ENCODE measurements at places on chromosomes 12 and 14.
A peak's percentile ranks its signal among the peaks of the same experiment; 100 is the strongest.

GRCh38 chr12:28413460-28414109 lies 223.3 kb downstream of the CCDC91 start:
- DNase-seq = no peak

DNA sequence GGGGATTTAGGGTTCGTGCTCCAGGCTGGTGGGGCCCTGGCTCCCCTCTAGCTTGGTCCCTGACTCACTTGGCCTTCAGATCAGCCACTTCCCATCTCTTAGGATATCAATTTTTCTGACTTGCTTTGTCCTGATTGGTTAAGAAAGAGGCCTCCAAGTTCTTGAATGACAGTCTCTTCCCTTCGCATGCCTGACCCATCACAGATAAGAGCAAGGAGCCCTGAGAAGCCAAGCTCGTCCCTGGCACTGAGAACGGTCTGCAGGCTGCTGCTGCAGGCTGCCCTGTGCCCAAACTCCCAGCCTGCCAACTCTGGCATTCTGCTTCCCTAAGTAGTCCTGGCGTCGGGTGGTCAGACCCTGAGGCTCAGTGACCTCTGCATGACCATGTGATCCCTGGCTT lies 794 bp upstream of the LRTM2 start:
- no peak for DNase-seq

GRCh38 chr12:59627582-59627981 lies 31.8 kb downstream of the SLC16A7 start:
- no peak for DNase-seq

- peak; percentile 80 for DNase-seq
Observed at GRCh38 chr12:52347551-52348510, 19.4 kb downstream of the KRT85 start.

DNA sequence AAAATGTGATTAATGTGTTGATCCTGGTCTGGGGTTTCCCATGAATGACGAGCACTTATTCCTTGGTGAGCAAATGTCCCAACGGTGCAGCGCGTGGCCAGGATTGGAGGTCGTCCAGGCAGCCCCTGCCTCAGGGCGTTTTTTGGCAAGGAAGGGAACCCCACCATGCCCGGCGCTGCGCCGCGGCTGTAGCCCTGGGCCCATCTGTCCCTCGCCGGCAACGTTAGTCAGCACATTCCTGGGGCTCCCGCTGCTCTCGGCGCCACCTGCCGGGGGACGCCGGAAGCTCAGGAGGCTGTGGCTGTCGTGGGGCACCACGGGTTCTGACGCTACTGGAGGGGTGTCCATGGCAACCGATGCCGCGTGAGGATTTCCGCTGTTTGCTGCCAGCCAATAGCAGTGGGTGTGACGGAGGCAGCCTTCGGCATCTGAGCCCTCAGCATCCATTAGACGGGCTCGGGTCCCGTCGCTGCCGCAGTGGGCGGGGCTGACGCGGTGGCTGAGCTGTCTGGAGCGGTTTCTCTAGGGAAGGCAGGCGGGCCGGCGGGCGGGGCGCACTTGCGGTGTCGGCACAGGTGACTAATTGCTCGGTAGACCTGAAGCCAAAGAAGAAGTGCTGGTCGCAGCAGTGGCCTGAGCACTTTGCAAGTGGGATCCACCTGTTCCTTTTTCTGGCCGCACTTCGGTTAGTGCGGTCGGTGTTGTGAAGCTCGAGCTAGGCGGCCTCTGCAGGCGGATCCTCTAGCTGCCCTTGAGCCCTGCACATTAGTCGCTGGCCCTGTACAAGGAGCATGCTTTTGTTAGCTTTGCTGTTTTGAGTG lies 29.5 kb downstream of the RAB35 start:
- peak; percentile 97 for DNase-seq

DNA sequence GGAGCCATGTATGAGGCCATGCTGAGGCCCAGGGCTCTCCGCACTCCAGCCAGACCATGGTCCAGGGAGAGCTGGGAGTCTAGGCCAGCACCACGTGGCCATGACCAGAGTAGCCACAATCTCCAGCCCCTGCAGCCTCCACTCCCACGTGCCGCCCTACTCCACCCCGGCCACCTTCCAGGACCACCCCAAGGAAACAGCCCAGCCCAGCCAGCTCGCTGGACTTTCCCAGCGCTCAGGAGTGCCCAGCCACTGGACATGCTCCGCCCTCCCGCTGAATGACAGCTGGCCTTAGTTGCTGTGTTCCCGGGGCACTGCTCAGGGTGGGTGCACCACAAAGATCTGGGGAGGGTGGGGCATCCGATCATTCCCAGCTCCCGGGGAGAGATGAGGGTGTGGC lies 2.1 kb upstream of the C14orf180 start:
- no peak for DNase-seq

GRCh38 chr12:101927036-101927435 lies 49.7 kb downstream of the DRAM1 start:
- DNase-seq = peak; percentile 93

- no peak for DNase-seq
Observed at GRCh38 chr12:107219301-107219700, 126.0 kb upstream of the CRY1 start.

- DNase-seq = peak; percentile 99
Observed at GRCh38 chr14:92540472-92541048, 27.0 kb downstream of the RIN3 start.

- DNase-seq = no peak
Observed at GRCh38 chr12:58099476-58099875, 158.1 kb downstream of the ATP23 start.

- no peak for DNase-seq
Observed at GRCh38 chr14:87045246-87045645, 947.7 kb downstream of the GALC start.

GRCh38 chr14:30874999-30875787 lies 834 bp downstream of the COCH start:
- DNase-seq = no peak

GRCh38 chr14:50756300-50756699 lies 74.7 kb downstream of the NIN start:
- DNase-seq = no peak

DNA sequence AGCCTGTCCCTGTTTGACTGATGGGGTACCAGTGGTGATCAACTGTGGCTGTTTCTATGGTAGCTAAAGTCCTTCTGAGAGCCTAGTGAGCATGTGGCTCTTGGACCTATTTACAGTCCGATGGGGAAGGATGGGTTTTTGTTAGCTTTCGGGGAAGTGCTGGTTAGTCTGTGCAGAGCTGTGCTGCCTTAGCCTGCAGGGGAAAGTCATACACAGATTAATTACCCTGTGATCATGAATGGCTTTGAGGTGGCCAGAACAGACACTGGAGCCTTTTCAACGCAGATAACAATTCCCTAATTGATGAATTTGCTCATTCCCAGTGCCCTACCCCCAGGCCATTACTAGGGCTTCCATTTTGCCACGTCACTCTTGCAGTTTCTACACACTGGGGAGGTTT lies 99.7 kb downstream of the WSCD2 start:
- DNase-seq = no peak

GRCh38 chr12:89084751-89085150 lies 267.6 kb downstream of the DUSP6 start:
- DNase-seq = peak; percentile 80

- peak; percentile 56 for DNase-seq
Observed at GRCh38 chr12:16062611-16063010, 151.5 kb downstream of the DERA start.

DNA sequence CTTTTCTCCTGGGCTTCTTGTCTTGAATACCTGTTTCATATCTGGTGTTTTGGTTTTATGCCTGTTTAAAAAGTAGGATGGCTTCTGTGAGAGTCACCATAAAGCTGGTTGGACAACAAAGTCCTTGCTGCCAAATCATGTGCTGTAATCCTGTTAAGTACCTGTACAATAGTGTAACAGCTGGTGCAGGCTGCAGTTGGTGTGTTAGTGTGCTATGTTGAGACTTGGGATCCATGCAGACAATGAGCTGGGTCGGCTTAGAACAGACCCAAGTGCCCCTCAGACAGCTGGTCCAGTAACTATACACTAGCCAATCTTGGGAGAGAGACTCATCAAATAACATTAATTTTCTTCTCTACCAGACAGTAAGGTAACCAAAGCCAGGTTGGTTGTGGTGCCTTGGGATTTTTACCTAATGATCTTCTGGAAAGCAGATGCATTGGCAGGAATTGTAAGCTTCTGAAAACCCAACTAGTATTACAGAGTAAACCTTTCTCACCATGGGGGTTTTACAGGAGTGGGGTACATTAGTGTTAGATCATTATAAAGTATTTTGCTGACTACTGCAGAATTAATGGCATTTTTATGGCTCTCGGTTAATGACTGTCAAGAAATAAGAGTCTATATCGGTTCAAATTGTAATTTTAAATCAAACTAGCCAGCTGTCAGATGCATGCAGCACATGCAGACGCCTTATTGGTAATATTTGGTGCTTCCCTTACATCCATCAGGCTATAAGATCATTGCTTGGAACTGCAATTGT lies 231.2 kb downstream of the PDZRN4 start:
- DNase-seq = no peak

- no peak for DNase-seq
Observed at GRCh38 chr14:72600551-72601330, 293.2 kb downstream of the DPF3 start.

DNA sequence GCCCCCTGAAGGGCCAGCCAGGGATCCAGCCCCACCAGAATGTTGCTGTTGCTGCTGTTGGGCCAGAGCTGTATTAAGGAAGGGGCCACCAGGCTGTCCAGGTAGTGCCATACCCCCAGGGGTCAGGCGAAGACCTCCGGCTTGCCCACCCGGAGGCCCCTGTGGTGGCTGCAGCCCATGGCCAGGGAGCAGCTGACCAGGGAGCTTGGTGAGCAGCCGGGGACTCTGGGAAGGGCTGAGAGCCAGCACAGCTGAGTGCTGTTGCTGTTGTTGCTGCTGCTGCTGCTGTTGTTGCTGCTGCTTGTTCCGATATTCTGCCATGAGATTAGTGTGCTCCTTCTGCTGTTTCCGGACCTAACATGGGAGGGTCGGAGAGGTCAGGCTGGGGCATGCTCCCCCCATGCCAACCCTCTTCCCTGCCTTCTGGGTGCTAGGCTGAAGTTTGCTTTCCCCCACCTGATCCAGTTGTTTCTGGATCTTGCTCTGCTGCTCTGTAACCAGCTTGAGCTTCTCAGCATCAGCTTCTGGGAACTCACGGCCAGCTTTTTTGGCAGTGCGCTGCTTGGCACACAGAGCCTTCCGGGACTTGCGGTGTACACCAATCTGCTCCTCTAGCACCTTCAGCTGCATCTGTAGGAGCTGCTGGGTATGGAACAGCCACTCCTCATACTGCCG lies 15.2 kb upstream of the PRKAG1 start:
- no peak for DNase-seq

GRCh38 chr14:88985654-88986053 lies 161.2 kb downstream of the TTC8 start:
- peak; percentile 89 for DNase-seq

DNA sequence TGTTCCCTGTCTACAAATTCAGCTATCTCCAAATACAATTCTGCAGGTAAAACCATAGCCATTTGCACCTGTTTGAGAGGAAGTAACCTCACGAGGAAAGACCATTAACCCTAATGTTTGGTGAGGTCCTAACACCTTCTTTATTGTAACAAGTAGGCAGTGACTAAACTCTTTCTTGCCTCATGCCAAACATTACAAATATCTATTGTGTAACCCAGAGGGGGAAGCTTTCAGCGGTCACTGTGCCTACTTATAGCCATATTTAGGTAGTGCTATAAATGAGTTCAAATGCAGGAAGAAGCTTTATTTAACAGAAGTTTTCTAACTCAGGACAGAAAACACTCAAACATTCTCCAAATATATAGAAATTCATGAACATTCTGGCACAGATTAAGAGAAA lies 252.7 kb downstream of the LRFN5 start:
- peak; percentile 44 for DNase-seq

DNA sequence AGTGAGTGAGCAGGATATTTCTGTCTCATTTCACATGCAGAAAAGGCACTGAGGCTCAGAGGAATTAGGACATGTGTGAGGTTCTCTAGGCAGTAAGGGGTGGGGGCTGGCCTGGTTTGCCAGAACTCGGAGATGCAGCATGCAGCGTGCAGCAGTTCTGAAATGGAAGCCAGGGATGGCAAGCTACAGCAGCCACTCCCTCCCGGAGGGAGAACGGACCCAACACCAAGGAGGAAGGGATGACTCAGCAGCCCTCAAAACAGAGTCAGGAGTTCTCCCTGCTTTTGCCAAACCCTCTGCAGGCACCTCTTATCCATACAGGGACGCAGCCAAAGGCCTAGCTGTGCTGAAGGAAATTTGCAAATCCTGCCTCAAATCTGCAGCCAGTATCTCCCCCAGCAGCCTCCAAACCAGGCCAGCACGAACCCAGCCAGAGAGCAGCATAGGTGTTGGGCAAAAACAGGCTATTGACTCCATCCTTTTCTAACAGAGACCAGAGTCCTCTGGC lies 10.3 kb upstream of the SERPINA3 start:
- DNase-seq = peak; percentile 88

- DNase-seq = peak; percentile 9
Observed at GRCh38 chr14:22047115-22047514, 373.5 kb upstream of the OR4E1 start.

DNA sequence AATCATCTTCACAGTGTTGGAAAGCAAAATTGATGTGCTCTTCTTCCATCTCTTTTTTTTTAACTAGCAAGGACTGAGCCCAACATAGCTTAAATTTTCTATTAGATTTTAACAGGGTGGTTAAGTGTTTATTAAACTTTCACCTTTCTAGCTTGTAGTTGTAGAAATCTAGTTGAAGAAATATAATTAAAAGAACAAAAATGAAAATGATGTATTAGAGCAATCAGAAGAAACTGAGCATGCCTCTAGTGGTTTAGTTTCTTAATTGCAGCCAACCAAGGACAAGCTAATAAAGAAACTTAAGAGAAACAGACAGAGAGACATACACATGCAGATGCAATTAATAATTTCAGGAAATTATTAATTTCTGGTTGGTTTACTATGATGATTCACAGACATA lies 673.0 kb upstream of the LMO3 start:
- no peak for DNase-seq

- DNase-seq = no peak
Observed at GRCh38 chr14:96062506-96062905, 23.3 kb downstream of the C14orf132 start.

- DNase-seq = peak; percentile 77
Observed at GRCh38 chr14:59698793-59699192, 122.2 kb upstream of the CCDC175 start.

- no peak for DNase-seq
Observed at GRCh38 chr12:80858356-80858755, 79.4 kb downstream of the LIN7A start.

- DNase-seq = no peak
Observed at GRCh38 chr12:86435053-86435452, 178.9 kb upstream of the MGAT4C start.

DNA sequence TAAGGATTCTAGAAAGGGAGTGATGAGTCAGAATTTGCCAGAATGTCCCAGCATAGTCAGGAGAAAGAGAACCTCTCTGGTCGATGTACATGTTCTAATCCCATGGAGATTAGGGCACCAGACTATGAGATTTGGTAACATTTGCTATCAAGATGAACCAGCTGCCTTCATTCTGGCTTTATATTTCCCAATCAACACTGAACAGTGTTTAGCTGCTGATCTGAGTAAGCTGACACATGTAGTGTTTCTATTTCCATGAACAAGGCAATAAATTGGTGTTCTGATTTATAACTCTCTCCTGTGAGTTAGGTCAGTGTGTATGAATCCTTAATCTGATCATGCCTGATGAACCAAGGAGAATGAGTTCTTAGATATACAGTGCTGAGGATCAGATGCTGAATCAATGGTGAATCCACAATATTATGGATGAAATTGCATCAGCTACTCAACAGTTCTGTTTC lies 158.0 kb upstream of the AMIGO2 start:
- peak; percentile 86 for DNase-seq

GRCh38 chr14:50605766-50606165 lies 45.8 kb downstream of the ATL1 start:
- DNase-seq = peak; percentile 21

All from amniotic epithelial cell (primary cell).